ENCODE measurements at places on chromosomes 7 and 10.

- no peak for DNase-seq
These were observed 203.8 kb downstream of the CCDC3 start for GRCh38 chr10:12797471-12798262.

DNA sequence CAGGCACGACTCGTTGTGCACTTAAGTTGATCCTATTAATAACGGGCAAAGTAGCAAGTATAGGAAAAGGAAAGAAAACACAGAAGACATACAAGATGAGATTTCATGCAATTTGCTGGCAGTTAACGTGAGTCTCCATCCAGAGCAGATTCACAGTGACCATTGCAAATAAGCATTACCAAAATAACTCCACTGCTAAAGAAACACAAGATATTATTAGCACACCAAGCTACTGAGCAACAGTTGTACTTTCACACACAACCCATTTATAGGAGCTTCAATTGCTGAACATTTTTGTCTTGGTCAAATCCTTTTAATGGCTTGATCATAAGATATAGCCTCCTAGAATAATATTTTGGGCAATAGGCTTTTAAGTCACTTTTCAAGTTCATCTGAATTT lies 187.7 kb upstream of the HGF start:
- DNase-seq = no peak

- DNase-seq = peak; percentile 16
These were observed 2.1 kb downstream of the BAIAP2L1 start for GRCh38 chr7:98398567-98399372.

DNA sequence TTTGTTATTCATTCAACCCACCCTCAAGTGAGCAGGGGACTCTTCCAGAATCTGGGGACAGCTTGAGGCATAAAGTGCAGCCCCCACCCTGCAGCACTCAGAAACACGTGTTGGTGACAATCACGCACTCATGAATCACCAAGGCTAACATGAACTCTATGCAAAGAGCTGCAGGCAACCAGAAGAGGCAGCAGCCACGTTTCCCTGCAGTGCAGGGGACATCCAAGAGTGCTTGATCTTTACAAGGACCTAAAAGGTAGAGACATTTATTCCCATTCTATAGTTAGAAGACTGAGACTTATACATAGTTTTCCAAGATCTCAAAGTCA lies 135.2 kb upstream of the GDF10 start:
- no peak for DNase-seq

- no peak for DNase-seq
These were observed 59.0 kb upstream of the HABP2 start for GRCh38 chr10:113493882-113494301.

GRCh38 chr7:21580073-21580521 lies 37.3 kb downstream of the DNAH11 start:
- DNase-seq = no peak

DNA sequence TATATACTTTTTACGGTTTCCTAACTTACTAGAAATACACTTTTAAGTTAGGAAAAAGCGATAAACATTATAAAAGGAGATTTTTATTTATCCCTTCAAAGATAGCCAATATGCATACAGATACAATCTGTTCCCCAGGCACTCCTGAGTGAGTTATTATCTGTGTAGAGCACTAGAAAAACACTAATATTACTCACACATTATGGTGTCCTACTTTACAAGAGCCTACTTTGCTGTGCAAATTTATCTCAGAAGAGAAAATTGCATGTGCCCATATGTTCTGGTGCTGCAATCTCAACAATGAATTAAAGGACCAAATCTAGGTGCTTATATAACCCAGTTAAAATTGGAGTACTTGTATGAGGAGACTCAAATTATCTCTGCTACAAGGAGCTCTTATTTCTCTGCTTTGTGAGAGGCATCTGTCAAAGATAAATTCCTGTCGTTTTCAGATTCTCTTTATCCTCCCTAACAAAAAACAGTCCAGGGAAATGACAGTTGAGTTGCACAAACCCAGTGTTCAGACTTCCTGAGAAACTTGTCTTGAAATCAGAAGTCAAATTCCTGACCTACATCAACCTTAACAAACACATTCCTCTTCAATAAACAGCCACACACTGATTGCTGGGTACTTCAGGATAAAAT lies 28.9 kb downstream of the CPA1 start:
- peak; percentile 29 for DNase-seq

DNA sequence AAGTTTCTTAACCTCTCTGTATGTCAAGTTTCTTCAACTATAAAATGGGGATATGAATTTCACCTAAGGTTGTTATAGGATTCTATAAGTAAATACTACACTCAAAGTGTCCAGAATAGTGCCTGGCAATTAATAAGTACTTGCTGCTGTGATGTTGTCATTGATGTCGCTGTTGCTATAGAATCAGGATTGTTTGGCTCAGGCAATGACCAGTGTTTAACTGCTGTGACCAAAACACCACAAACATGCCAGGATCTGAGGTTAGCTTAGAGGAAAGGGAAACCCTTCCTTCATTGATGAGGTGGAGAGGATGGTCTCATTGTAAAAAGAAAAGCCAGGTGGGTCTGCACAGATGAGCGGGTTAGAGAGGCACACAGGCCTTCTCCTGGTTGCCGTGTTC lies 223.1 kb upstream of the INHBA start:
- no peak for DNase-seq

DNA sequence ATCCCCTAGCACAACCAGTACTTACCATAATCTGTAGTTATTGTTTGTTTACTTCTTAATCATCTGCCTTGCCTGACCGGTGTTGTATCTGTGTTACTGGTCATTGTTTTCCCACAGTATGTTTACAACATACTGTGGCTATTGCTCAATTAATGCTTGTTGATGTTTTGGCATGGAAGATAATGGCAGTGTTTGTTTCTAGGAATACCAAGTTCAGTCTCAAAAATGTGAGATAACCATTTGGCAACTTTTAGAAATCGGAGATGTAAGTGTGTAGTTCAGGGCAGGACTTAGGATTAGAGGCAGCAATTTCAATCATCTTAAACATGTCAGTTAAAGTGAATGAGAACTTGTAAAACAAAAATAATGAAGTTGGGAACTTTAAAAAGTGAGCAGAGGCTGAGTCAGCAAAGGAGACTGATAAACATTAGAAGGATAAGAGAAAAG lies 8.2 kb downstream of the MINDY3 start:
- DNase-seq = no peak

DNA sequence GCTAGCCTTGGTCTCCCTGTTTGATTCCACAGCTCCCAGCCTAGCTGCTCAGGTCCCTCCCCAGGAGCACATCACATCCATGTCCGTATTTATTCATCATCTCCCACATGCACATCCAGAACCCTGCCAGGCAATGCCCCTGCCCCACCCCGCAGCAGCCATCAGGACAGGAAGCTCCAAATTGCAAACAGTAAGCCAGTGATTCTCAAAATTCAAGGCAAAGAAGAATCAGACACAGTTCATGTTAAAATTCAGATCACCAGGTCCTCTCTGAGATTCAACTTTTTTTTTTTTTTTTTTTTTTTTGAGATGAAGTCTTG lies 17.7 kb downstream of the LRRC20 start:
- no peak for DNase-seq

- DNase-seq = no peak
These were observed 130.2 kb downstream of the TCF7L2 start for GRCh38 chr10:113080061-113080924.

DNA sequence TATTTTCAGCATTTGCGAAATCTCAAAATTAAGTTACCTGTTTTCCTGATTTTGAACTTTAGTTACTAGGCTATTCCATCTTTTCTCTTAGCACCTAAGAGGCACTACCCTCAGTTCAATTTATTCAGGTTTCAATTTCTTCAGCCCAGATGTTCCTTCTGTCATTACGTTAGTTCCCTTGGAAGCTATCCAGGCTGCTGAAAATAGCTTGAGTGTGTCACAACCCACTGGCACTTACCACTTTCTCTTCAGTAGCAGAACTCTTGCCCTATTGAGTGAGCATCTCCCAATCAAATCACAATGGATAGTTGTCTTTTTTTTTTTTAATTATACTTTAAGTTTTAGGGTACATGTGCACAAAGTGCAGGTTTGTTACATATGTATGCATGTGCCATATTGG lies 332.7 kb upstream of the LRGUK start:
- peak; percentile 85 for DNase-seq

GRCh38 chr10:131620314-131620713 lies 280.5 kb upstream of the PPP2R2D start:
- no peak for DNase-seq

DNA sequence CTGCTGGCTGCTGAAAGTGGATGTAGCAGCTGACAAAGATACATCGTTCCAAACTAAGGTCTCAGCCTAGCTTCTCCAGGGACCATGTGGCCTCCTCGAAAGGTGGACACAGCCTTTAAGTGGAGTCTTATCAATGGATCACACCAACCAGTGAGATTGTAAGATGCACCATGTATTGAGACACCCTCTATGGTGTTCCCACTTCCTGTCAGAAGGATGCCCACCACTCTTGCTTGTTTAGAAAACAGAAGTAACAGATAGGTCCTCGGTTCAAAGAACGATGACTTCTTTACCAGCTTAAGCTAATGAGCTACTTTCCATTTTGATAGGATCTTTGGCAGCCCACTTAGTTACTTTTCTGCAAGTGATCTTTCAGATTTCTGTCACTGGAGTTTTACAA lies 34.3 kb downstream of the SLC25A13 start:
- no peak for DNase-seq

- DNase-seq = no peak
These were observed 11.8 kb upstream of the INSIG1 start for GRCh38 chr7:155285833-155286232.

DNA sequence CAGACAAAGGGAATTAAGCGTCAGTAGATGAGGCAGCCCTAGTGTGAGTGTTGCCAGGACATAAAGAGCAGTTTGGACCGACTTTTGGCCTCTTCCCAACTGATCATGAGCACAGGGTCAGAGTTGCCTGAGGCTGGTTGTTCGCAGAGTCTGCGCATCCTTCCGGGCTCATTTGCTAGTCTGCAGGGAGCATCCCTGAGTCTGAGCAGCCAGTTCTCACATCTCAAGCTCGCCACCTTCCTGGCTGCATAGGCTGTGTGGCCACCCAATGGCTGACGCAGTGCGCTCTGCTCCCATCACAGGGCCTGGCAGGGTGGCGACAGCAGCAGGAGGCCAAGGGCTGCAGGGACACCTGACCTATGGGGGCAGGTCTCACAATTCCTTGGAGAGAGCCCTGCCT lies 5.0 kb downstream of the GAD2 start:
- DNase-seq = no peak

- DNase-seq = no peak
These were observed 158.2 kb downstream of the ST7 start for GRCh38 chr7:117111535-117111934.

GRCh38 chr10:1324903-1325302 lies 268.7 kb downstream of the WDR37 start:
- DNase-seq = no peak

- no peak for DNase-seq
These were observed 100.6 kb upstream of the CDK1 start for GRCh38 chr10:60677531-60678129.
